GM04504 (cell line): ENCODE measurements at places on chromosomes 2 and 18.

DNA sequence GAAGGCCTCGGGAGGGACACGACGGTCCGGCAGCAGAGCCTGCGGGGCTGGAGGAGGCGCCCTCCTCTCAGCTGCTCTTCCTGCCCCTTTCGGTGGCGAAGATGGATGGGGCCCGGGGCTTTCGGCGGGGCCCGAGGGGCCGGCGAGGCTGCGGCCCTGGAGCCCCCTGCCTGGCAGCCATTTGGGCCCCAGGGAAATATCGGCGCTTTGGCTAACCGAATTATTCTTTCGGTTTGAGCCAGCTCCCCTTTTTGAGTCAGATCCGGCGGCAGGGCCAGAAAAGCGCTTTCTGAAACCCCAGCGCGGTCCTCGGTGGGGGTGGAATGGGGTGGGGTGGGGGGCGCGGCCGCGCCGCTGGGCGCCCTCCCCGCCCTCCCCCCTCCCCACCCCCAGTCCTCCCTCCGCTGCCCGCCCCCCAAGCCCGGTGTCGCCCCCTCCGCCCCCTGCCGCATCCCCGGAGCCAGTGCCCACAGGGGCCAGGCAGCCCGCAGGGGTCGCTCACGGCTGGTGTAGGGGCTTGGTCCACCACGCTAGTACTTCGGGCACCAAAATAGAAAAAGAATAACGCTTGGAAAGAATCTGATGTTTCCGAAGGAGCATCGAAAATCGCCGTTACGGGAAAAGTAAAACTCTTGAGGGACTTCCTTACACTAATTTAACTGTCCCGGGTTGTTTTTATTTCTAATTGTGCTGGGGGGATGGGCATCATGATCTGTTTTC lies 9.1 kb upstream of the ARID5A start:
- no peak for DNase-seq

GRCh38 chr2:9095226-9095625 lies 91.7 kb upstream of the MBOAT2 start:
- DNase-seq, result no peak

DNA sequence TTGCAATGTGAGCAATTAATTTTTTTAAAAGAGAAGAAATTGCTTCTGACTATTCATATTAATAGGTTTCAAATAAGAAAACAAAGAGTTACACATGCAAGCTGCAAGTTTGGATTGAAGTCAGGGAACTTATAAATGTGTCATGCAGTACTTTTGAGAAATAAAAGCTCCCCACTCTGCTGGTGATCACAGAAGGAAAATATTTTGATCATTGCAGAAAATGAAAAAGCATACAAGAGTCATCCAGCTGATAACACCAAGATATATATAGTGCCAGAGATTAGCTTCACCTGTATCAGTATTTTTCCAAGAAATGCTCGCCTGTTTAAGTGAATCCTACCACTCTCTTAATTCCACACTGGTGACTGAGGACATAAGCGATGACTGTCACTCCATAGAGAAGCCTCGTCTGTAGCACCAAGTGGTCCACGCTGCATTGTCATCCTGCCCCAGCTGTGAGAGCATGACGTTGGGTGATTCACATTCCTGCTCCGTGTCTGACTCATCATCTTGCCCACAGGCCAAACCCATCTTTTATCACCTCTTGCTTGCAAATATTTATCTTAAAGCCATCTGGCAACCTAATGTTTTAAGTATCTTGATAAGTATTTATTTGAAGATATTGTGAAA lies 178.0 kb downstream of the ASXL3 start:
- peak; percentile 46 for DNase-seq

GRCh38 chr2:9250091-9250490 lies 43.5 kb downstream of the ASAP2 start:
- no peak for DNase-seq

DNA sequence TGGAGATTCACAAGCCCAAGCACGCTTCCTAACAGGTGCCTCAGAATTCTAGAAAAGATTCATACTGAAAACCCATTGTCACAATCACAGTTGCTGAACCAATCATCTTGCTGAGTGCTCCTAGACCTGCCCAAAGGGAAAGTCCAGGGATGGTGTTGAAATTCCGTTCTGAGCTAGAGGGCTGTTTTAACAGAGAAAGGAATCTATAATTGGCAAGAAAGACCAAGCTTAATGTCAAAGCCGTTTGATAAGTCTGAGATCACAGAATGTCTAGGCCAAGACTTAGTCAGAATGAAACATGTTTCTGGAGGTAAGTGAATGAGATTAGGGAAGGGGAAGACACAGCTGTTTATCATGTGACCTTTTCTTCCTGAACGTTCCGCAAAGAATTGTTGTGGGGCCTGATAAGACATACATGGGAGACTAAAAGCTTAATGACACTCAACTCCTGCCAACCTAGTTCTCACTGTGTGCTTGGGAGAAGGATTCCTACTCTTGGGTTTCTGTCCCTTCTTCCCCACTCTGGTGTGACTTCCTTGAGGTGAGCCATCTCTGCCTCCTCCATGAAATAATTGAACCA lies 27.5 kb downstream of the PMAIP1 start:
- DNase-seq, result no peak
